ENCODE measurements at places on chromosomes 12 and 14. TPM values are rescaled to one million over a fixed set of nuclear protein-coding genes. Genes with fewer than 3 reads are reported as not detected.

Gene COQ10A
- total RNA-seq, result 9.5 TPM

DNA sequence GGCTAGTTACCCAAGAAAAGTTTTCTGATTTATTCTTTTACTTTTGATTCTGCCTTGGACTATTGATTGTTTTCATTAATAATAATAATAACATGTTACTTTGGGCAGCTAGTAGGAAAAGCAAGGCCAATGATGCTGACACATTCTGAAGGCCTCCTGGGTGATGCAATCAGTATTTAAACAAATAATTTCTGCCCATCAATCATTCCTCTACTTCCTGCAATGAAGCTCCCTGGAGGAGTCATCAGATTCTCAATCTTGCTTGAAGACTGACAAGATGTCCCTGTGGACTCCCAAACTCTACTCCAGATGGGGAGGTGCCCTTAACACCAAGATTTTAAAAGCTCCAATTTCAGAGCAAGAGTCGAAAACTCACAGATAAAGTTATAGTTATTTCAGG is at the start of gene SPX:
Gene SPX, plus strand, starts transcription at position 244 of the 400 bp plus-strand sequence. CDS start 177 bp downstream, outside the sequence.
- no peak within 1 kb of the TSS for H3K27ac ChIP-seq
- no peaks in the 10 kb centered on the region for H3K4me1 ChIP-seq
- H3K27me3 ChIP-seq, result no peaks in the 10 kb centered on the region
- H3K4me3 ChIP-seq, result peak within 1 kb of the TSS; percentile 60
- DNase-seq, result no peak
- no peaks in the 10 kb centered on the region for H3K36me3 ChIP-seq

Gene NABP2
- total RNA-seq, result 23.1 TPM

GRCh38 chr12:96409731-96410130 is 9.5 kb upstream of the CDK17 start:
- DNase-seq, result no peak
- no peaks in the 10 kb centered on the region for H3K36me3 ChIP-seq
- H3K4me3 ChIP-seq, result no peak overlapping the region
- no peaks in the 10 kb centered on the region for H3K4me1 ChIP-seq
- no peaks in the 10 kb centered on the region for H3K27me3 ChIP-seq
